ENCODE measurements at places on chromosomes 5 and 9.

- no peak for DNase-seq
Measured at GRCh38 chr5:137598399-137598798, 99.3 kb upstream of the SPOCK1 start.

DNA sequence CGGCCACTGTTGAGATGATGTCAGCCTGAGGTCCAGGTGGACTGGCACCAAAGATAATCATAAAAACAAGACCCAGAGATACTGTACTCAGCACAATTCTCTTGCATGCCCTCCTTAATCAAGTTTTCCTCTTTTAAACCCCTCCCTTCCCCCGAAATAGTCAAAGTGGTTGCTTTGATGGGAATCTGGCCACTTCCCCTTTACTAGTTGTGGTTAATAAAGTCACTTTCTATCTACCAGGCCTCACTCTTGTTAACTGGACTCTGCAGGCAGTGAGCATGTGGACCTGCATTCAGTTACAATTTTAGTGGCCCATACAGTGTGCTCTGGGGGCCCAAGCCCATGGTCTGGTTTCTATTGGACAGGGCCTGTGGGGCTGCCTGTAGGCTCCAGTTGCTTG is 17.5 kb downstream of the FBP2 start:
- DNase-seq: no peak

GRCh38 chr9:89522261-89522958 is 24.5 kb upstream of the SEMA4D start:
- DNase-seq: peak; percentile 70

- DNase-seq: no peak
Measured at GRCh38 chr5:62347928-62348327, 41.9 kb downstream of the KIF2A start.
